ENCODE measurements at places on chromosomes 5 and 9. TPM values are rescaled to one million over a fixed set of nuclear protein-coding genes. Genes with fewer than 3 reads are reported as not detected.

SUSD3 gene
- 11.4 TPM for total RNA-seq

DMRT2 gene
- not detected for total RNA-seq

PCDHB11 gene
- 0.92 TPM for total RNA-seq

MARCHF6 gene
- 105 TPM for total RNA-seq

HRH2 gene
- total RNA-seq: 2.5 TPM

TMEM250 gene
- total RNA-seq: 32.9 TPM

SPATA31D1 gene
- not detected for total RNA-seq

BHMT gene
- total RNA-seq: 14.1 TPM

SLC6A18 gene
- not detected for total RNA-seq

CORO2A gene
- total RNA-seq: 27.1 TPM

ANKRD31 gene
- total RNA-seq: 0.60 TPM

Data from hepatocyte (in vitro differentiated cells).